ENCODE measurements at places on chromosomes 5 and 9. TPM values are rescaled to one million over a fixed set of nuclear protein-coding genes. Genes with fewer than 3 reads are reported as not detected.

- no peak for DNase-seq
Measured at GRCh38 chr9:2645569-2645968, 24.0 kb downstream of the VLDLR start.

DNA sequence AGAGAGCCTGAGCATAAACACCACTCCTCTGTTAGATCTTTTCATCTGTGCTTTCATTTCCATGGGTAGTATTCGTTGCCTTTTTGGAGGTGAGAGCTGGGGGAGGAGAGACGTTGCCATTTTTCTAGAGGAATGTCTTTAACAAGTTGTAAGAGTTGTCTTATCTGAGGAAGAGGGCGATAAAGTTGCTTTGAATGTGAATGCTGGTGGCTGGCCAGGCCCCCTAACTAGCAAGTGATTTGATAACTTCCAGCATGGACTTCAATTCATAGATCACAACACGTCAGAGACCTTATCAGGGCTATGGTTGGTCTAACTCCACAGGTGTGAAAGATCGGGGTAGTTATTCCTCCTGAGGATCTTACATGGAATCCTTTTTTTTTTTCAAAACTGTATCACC is 30.0 kb upstream of the AOPEP start:
- no peak for DNase-seq

DNA sequence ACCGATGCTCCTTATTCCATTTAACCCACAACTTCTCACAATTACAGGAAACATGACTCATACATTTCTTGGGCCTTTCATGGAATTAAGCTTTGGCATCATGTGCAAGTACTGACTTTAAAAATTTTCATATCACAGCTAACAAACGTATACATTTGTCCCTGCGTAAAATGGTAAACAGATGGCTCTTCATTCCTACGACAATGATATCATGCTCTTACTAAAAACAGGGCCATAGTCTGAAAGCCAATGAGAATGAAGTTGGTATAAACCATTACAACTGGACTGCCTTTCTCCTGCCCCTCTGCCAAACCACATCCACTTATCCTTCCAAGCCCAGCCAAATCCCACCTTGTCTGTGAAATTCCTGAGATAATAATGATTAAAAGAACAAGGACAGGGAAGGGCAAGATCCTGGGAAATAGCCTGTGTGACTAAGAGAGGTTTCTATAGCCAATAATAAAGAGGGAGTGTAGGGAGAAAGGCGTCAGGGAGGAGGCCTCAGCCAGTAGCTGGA is 44.9 kb upstream of the ZNF366 start:
- peak; percentile 87 for DNase-seq

- DNase-seq: peak; percentile 18
Measured at GRCh38 chr5:111854186-111854585, 97.2 kb upstream of the NREP start.

DNA sequence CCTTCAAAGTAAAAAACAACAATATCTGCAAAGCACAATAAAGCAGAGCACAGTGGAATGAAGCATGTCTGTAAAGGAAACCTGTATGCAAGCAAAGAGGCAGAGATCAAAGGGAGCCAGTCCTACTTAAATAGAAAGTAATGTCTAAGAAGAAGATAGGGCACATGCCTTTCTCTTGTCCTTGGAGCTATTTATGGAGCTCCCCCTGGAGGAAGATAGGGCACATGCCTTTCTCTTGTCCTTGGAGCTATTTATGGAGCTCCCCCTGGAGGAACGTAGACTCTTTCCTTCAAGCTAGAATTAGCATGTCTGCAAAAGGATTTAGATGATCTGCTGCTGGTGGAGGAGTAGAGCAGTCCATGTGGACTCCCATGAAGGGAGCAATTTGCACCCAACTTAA is 168.1 kb upstream of the RASEF start:
- DNase-seq: no peak

ECM2 gene
- total RNA-seq: 6.8 TPM

GPR151 gene
- total RNA-seq: not detected

PCDHGA9 gene
- total RNA-seq: 4.8 TPM

Measured in fibroblast of lung (primary cell).